SHP77 treated with DMSO at 0.1 percent for 48 hours (cell line): ENCODE measurements at places on chromosomes 3 and 15.

GRCh38 chr15:100501117-100501516 is 27.6 kb downstream of the CERS3 start:
- DNase-seq: no peak

GRCh38 chr3:14482271-14482721 is 57.8 kb downstream of the GRIP2 start:
- DNase-seq: no peak

DNA sequence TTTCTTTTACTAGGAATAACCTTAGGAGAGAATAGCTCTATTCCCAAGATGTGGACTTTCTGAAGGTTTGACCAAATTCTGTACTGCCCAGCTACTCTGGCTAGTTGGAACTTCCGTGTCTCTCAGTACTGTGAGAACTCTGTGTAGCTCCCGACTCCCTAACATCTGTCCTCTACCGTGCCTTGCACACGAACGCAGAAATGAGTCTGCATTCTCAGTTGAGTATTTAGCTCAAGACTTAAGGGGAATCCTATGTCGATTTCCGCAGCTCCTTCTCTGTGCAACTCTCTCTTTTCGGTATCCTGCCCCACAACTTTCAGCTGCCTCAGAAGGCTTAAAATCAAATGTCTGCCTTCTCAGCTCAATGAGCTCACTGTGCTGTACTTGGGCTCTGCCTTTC is 86.7 kb upstream of the EPHB3 start:
- DNase-seq: no peak

DNA sequence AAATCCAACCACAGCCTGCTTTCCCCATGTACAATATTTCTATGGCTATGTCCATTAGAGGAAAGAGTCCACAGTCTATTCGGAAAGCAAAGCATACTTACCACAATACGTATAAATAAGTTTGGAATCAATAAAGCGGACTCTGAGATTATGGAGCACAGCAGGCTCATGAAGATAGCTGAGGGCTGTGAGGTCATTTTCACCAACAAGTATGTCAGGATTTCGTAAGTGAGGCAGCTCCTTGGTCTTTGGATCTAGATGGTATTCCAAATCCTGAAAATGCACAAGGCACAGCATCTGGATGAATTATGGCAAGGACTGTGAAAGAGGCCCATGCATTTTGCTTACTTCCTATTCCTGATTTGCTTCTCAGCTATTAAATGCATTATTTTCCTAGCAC is 100.4 kb downstream of the MYO5A start:
- DNase-seq: no peak

GRCh38 chr15:82146990-82147461 is 101.2 kb upstream of the MEX3B start:
- no peak for DNase-seq

DNA sequence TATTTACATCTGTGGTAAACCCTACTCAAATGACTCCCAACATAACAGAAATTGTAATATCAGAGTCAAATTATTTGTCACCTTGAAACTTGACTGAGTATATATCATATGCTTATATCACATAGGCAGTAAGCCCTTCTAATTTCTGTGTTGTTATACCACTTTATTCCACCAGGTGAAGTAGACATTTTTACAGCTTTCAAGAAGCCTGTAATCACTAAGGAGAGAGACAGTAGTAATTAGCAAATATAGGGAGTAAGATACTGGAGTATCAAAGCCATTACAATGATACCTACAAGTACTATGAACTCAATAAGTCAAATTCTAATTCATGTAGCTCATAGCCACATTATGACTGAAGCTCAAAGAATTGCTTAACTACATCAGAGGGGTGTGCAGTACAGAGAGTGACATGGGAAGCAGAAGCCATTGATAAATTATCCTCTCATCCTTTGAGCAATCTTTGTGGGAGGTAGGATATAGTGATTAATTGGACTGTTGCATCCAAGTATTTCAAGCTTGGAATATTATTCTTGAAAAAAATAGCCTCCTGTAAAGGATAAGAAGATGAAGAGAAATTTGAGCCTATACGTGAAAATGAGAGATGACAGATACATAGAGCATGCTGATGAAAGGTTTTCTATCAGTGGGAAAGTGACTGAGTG is 1005.9 kb downstream of the ZPLD1 start:
- DNase-seq: no peak

DNA sequence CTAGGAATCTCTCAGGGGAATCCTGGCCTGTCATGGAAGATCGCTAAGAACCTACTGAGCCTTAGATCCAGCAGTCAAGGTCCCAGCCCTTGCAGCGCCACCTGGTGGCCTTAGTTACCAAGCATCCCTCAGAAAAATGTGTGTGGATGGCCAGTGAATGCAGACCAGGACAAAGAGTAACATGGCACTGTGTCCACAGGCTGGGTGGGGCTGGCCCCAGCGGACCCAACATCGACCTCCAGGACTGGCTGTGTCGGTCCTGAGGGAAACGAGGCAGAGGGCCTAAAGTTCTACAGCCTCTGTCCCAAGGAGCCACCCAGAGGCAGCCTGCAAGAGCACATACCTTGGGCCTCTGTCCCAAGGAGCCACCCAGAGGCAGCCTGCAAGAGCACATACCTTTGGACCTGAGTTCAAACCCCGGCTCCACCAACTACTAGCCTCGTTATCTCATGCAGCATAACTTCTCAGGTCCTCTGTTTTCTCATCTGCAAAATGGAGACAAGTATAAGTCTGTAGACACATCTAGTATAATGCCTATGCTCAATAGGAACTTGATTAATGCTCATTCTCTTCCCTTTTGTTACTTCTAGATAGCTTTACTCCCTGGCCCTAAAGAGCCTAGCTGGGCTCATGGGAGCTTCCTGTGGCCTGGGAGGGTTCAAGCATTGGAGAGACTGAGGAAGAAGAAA is 57.5 kb upstream of the HERC1 start:
- peak; percentile 39 for DNase-seq

- no peak for DNase-seq
Measured at GRCh38 chr3:194773771-194774455, 88.2 kb downstream of the FAM43A start.

- no peak for DNase-seq
Measured at GRCh38 chr15:40263024-40263754, 19.7 kb downstream of the ANKRD63 start.

GRCh38 chr3:135806317-135806716 is 159.2 kb upstream of the PPP2R3A start:
- no peak for DNase-seq

DNA sequence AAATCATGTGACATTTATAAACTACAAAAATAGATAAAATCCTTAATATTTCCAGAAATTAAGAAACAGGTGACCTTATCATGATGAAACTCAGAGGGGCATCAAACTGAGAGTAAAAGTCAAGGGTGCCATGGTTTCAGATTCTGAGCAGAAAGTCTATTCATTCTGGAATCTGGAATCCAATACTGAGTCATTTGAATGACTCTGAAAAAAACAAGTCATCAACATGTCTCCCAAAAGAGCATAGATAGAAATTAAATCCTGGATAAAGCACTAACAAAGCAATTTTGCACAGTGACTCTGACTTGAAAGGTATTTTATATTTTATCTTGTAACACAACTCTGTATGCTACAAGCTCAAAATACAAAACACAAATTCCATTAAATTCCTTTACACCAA is 23.4 kb downstream of the STAC start:
- DNase-seq: no peak

DNA sequence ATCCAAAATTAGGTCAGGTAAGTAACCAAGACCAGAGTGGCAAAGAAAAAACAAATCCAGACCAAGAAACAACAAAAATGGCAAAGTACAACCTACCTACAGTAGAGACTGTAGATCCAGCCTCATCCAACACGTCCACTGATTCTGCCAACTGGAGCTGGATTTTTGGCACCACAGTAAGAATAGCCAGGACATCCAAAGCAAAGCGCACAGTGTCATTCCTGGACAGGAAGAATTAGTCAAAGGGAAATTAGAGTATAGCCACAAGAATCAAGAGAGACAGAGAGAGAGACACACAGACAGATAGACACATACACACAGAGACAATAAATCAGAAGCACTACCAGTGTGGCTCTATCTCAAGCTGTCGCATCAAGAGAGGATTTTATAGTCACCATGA is 31.1 kb downstream of the RBM15B start:
- DNase-seq: no peak

- DNase-seq: no peak
Measured at GRCh38 chr15:96415513-96416217, 85.2 kb downstream of the NR2F2 start.

- DNase-seq: peak; percentile 1
Measured at GRCh38 chr15:79172032-79172481, 81.5 kb upstream of the RASGRF1 start.

- no peak for DNase-seq
Measured at GRCh38 chr3:24270204-24270691, 224.4 kb downstream of the THRB start.

GRCh38 chr3:160644491-160644890 is 32.5 kb upstream of the ARL14 start:
- DNase-seq: no peak

DNA sequence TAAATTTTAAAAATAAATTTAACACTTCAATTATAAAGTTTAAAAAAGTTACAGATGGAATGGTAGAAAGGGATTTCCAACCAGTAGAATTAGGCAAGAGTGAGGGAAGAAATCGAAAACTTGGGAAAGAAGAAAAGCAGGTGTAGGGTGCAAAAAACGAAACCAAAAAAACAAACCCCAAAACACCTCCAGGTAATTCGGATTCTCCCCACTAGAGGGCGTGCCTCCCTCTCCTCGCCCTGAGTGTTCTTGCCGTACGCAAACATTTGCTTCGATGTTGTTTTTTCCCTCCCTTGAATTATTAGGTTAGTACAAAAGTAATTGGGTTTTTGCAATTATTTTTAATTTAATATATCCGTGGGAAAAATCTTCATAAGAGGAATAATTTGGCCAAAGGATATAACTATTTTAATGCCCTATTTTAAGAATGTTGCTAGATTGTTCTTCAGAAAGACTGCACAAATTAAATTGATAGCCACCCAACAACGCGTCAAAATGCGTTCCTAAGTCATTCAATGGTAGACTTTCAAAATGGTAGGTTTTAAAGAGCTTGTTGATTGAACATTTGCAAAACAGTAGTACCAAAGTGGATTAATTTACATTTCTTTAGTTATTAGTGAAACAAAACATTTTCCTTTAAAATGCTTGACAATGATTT is 63.7 kb downstream of the SLC30A4 start:
- peak; percentile 33 for DNase-seq

DNA sequence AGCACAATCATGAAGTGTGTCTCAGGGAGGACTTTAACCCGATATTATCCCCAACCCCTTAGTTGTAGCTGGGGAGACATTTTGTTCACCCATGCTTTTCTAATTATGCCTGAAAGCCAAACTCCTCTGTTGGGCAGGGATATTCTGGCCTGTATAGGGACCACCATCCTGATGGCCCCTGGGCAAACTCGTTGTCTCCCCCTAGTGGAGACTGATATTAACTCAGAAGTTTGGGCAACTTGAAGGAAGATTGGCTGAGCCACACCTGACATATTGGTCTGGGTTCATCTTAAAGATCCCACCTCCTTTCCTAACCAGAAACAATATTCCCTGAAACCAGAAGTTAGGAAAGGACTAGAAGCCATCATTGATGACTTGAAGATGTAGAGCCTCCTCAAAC is 42.3 kb downstream of the TM4SF18 start:
- no peak for DNase-seq

GRCh38 chr15:58473724-58474123 is 41.9 kb downstream of the LIPC start:
- no peak for DNase-seq

- no peak for DNase-seq
Measured at GRCh38 chr15:26712335-26712734, 60.5 kb downstream of the GABRB3 start.

GRCh38 chr3:102354818-102355515 is 79.8 kb upstream of the ZPLD1 start:
- DNase-seq: no peak

- DNase-seq: no peak
Measured at GRCh38 chr15:70491201-70491621, 272.1 kb downstream of the UACA start.

GRCh38 chr15:74414081-74414580 is 19.6 kb downstream of the SEMA7A start:
- no peak for DNase-seq

- no peak for DNase-seq
Measured at GRCh38 chr3:130823241-130823884, 70.5 kb upstream of the ATP2C1 start.

GRCh38 chr3:40557575-40558161 is 32.9 kb downstream of the ZNF621 start:
- DNase-seq: no peak

GRCh38 chr3:58064923-58065638 is 56.9 kb downstream of the FLNB start:
- no peak for DNase-seq

DNA sequence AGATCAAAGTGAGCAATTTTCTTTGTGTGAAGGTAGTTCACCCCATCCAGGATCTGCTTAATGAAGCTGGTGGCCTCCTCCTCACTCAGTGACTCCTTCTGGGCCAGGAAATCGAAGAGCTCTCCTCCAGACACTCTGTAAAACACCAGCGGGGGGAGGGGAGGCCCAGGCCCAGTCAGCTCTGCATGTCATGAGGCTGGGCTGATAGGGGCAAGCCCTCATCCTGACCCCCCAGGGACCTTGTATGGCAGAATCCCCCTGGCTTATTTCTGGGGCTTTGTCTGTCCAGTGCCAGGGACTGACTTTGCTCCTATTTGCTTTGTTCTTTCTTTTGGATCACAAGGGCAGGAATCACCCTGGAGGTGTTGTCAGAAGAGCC is 74.9 kb downstream of the DAPK2 start:
- no peak for DNase-seq

GRCh38 chr3:6912240-6912639 is 51.3 kb downstream of the GRM7 start:
- no peak for DNase-seq

DNA sequence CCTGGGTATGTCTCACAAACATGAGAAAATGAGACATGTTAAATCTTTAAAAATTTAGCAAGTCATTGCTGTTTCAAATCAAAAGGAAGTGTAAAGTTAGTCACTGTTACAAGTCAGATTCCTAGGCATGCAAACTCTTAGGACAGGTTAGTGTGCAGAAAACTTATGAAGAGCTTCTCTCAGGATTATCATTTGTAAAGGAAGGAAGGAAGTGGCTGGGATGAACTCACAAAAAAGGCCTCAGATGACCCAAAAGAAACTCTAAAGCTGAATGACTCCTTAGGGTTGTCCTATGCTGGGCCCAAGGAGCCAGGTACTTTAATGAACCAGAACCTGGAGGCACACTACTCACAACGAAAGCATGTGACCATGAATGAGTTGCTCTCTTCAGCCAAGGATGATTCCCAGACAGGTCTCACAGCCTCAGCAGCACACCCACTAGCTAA is 25.0 kb downstream of the MSL2 start:
- DNase-seq: no peak

DNA sequence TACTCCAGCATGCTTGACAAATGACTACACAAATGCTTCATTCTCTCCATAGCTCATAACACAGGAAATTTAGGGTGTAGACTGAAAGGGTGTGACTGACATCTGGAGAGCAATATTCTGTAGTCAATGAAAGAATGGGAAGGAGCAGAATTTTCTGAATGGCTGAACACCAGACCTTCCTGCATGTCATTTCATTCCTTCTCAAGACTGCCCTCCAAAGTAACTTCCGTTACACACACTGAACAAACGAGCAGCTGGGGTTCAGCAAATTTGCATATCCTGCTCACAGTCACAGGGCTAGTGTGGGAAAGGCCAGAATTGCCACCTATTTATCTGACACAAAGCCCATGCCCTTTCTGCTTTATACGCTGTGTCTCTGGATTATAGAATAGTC is 325.0 kb upstream of the CFAP20DC start:
- DNase-seq: no peak

- DNase-seq: no peak
Measured at GRCh38 chr15:66433726-66434125, 47.0 kb downstream of the MAP2K1 start.

GRCh38 chr15:95690631-95691340 is 639.7 kb upstream of the NR2F2 start:
- no peak for DNase-seq
